ENCODE measurements at places on chromosomes 2 and 18. TPM values are rescaled to one million over a fixed set of nuclear protein-coding genes. Genes with fewer than 3 reads are reported as not detected.

The PLB1 gene
- 1.9 TPM for total RNA-seq

The UGT1A3 gene
- total RNA-seq: not detected

The GREB1 gene
- total RNA-seq: 2.5 TPM

The DNAJC5G gene
- not detected for total RNA-seq

The CCDC148 gene
- total RNA-seq: not detected

The CHN1 gene
- total RNA-seq: 0.88 TPM

The KLHL41 gene
- not detected for total RNA-seq

The ABCG5 gene
- not detected for total RNA-seq

The LIPG gene
- total RNA-seq: not detected

The TCF4 gene
- 8.3 TPM for total RNA-seq

The MEIS1 gene
- 2.0 TPM for total RNA-seq
